Lung microvascular endothelial cell (primary cell): ENCODE measurements at places on chromosomes 1 and 21. TPM values are rescaled to one million over a fixed set of nuclear protein-coding genes. Genes with fewer than 3 reads are reported as not detected.

- DNase-seq = no peak
Measured at GRCh38 chr1:201013991-201014815, 9.3 kb downstream of the KIF21B start.

GRCh38 chr1:118987468-118988185 lies 516 bp downstream of the TBX15 start:
- DNase-seq = no peak

GRCh38 chr1:235941876-235942624 lies 75.3 kb upstream of the LYST start:
- DNase-seq = no peak

DNA sequence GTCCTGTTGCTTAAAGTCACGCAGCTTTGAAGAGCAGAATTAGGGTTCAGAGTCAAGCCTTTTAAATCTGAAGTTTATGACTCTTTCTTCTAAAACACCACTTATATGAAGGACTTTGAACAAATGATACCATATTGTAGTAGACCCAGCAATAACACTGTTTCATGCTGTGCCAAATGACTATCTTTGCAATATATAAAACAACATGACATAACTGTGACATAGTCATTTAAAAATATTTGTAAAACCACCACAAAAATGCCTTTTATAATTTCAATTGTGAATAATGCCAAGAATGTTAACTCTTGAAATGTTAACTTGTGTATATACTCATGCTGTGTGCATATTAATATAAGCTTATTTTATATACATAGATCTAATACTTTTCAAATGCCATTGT lies 452.1 kb upstream of the NEGR1 start:
- no peak for DNase-seq

- no peak for DNase-seq
Measured at GRCh38 chr1:109980324-109981003, 4.1 kb upstream of the AHCYL1 start.

GRCh38 chr21:32947736-32948135 lies 78.0 kb upstream of the OLIG2 start:
- DNase-seq = no peak

DNA sequence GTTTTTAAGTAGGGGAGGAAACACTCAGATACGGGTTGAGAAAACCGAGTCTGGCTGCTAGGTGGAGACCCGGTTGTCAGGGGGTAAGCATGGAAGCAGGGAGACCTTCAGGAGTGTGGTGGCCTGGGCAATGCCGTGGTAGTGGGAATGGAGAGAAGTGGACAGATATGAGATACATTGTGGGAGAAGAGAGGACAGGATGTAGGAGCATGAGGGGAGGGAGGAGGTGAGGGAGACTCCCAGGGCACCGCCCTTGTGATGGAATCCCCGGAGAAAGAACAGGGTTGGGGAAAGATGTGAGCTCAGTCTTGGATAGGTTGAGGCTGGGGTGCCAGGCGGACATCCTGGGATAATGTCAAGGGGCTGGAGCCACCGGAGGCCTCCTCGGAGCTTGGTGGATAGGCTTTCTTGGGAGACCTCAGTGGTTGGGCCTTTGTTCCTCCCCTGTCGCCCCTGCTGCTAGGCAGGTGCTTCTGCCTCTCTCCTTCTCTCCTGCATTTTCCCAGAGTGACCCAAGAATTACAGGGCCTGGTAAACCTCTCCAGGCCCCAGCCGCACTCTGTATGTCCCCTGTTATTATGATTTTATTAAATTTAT lies 21.3 kb downstream of the ZNF362 start:
- no peak for DNase-seq

DNA sequence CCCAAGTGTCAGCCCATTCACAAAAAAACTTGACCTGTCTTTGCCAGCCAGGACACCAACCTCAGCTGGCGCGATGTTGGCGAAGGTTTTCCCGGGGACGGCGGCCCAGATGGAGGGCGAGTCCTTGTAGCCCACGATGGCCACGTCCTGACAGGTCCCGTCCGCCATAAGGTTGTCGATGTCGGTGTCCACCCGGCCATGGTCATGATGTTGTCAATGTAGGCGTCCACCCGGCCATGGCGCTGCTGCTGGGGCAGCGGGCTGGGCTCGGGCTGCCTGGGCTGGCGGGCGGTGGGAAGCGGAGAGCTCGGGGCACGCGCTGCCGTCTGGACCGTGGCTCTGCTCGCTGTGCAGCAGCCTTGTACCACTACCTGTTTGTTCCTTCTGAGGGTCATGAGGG lies 18.3 kb upstream of the MYOC start:
- DNase-seq = no peak

Gene DENND2C
- total RNA-seq = 2.6 and 3.2 TPM in 2 replicates
